SHP77 (cell line): ENCODE measurements at places on chromosomes 12 and 14.
A peak's percentile ranks its signal among the peaks of the same experiment; 100 is the strongest.

GRCh38 chr12:103572312-103573045 lies 14.6 kb upstream of the STAB2 start:
- DNase-seq, result no peak

GRCh38 chr12:96295532-96296160 lies 101.5 kb downstream of the ELK3 start:
- no peak for DNase-seq

- DNase-seq, result no peak
These were observed 30.3 kb downstream of the DEGS2 start for GRCh38 chr14:100129161-100129589.

GRCh38 chr14:75440733-75441477 lies 13.1 kb downstream of the JDP2 start:
- no peak for DNase-seq

- no peak for DNase-seq
These were observed 55.1 kb downstream of the BRMS1L start for GRCh38 chr14:35881280-35881679.

- no peak for DNase-seq
These were observed 1.5 kb downstream of the TRIAP1 start for GRCh38 chr12:120444676-120445075.

DNA sequence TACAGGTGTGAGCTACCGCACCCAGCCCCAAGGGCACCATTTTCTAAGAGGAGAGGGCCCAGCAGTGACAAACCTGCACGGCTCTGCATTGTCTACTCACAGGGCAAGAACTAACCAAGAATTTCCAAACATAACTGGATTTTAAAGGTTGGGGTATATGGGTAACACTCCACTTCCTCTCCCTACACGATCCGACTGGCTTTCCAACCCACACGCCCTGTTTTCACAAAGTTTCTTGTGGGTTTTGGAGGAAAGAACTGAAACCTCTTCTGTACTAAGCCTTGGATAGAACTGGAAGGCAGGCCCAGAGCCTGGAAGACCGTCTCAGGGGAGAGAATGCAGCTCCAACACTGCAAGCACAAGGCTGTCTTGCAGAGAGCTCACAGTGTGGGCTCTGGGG lies 24.9 kb downstream of the SNRNP35 start:
- no peak for DNase-seq

DNA sequence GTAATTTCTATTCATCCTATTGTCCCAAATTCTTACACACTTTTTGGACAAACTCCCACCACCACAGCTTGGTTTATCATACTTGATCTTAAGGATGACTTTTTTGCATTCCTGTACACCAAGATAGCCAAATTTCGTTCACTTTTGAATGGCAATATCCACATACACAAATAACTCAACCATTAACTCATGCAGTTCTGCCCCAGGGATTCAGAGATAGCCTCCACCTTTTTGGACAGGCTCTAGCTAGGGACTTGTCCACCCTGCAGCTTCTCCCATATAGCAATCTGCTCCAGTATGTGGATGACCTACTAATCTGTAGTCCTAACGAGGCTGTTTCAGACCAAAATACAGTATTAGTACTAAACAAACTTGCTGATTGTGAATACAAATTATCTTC lies 32.7 kb upstream of the OXA1L start:
- DNase-seq, result no peak

DNA sequence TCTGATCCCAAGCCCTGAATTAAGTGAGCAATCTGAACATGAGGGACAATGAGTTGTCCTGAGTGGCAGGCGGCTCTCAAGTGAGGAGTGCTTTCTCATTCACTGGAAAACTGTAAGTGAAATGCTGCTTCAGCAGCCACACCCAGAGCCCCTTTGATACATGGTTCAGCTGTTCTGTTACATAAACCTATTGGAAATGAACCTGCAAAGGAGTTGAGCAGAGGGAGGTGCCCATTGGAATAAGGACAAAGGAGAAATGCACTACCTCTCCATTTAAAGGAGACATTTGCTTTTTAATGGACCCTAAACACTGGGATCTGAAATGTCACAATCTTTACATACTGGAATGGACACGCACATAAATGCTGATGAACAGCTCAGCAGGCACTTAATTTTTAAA lies 169.9 kb downstream of the CACNA1C start:
- DNase-seq, result no peak

- peak; percentile 45 for DNase-seq
These were observed 157.5 kb upstream of the HIF1A start for GRCh38 chr14:61537563-61538463.

- DNase-seq, result no peak
These were observed 527.0 kb upstream of the ATP2B1 start for GRCh38 chr12:90235642-90236041.

DNA sequence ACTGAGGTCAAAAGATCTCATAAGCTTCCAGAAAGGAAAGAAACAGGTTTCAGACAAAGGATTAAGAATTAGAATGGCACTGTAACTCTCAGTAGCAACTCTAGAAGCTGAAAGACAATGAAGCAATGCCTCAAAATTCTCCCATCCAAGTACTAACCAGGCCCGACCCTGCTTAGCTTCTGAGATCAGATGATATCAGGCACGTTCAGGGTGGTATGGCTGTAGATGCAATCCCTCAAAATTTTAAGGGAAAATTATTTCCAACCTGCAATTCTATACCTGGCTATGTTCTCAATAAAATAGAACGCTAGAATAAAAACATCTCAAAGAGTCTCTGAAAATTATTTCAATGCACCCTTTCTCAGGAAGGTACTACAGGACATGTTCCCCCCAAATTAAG lies 19.6 kb downstream of the NOXRED1 start:
- no peak for DNase-seq

- DNase-seq, result no peak
These were observed 15.1 kb downstream of the COQ6 start for GRCh38 chr14:73965216-73965615.

DNA sequence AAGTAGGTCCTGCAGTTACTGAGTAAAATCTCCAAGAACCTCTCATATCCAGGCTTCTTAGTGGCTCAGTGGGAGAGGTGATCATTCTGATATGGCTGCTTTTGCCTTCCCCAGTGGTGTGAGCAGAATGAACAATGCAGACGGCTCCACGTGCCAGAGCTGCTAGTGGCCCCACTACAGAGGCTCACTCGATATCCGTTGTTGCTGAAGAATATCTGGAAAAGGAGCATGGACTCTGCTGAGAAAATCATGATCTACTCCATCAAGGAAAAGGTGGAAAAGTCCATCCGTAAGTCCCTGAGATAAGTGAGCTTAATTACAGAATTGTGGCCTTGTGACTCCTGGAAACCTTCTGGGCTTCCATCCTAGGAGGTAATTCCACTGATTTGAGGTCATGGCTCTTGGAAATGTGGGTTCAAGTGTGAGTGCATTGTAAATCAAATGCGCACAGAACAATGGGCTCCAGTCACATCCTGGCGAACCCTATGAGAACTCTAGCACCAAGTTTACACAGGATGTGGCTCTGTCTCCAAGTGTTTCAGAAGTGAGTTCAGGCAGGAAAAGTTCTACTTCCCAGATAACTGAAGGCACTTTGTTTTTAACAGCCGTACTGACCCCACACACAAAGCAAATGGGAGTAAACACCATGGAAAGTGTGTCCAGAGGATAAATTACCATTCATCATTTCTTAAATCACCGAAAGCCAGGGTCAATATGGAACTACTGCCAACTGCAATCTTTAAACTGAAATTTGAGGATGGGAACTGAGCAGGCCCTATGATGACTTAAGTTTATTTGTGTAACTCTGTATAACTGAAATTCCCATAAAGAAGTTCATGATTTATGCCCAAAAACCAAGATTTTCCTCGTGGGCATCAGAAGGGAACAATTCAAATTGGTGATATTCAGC lies 51.4 kb downstream of the PLEKHG7 start:
- DNase-seq, result no peak

DNA sequence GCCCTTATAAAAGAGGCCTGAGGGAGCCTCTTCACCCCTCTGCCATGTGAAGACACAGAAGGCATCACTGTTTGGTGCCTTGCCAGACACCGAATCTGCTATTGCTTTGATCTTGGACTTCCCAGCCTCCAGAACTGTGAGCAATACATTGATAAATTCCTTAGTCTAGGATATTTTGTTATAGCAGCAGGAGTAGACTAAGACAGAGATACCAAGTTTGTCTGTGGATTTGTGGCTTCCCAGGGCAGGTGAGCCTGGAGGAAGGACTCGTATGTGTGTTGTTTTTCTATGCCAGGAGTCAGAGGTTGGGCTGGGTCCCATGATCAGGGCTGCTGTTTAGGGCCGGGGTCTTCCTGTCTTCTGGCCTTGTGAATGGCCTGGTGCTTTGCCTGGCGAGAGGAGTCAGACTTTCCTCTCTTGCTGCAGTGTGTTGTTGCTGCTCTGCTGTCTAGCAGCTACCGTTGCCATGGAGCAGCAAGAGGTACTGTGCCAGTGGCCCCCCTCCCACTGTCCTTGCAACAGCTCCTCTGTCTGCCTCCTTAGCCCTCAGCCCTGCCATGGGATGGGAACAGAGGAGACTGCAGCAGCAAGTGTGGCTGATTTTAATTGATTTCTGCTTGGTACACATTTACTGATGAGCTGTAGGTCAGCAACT lies 111.2 kb downstream of the CHST11 start:
- no peak for DNase-seq
